ENCODE measurements at places on chromosomes 1 and 21. TPM values are rescaled to one million over a fixed set of nuclear protein-coding genes. Genes with fewer than 3 reads are reported as not detected.
A peak's percentile ranks its signal among the peaks of the same experiment; 100 is the strongest.

GRCh38 chr1:94743862-94744261 lies 76.3 kb upstream of the SLC44A3 start:
- DNase-seq: peak; percentile 36

ZNHIT6 gene
- total RNA-seq: 8.2 TPM

CYP4A22 gene
- not detected for total RNA-seq

- no peak for DNase-seq
Measured at GRCh38 chr1:13651279-13651678, 48.7 kb upstream of the PRDM2 start.

DNA sequence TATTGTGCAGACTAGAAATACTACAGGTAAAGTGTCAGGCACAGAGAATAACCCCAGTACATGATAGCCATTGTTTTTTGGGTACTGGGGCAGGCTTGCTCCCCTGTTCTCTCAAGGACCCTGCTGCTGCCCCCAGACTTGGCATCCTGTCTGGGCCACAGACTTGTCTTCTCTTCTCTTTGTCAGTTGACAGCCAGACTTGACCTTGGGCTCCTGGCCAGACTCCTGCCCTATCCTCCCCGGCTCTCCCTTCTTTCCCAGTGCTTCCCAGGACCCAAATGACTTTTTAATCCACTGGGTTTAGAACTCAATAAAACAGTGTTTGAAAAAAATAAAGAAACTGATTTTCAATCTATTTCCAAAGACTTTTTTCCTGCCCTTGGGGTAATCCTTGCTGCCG lies 43.2 kb downstream of the ZSCAN20 start:
- DNase-seq: no peak

SERTAD4 gene
- total RNA-seq: 0.25 TPM

- DNase-seq: no peak
Measured at GRCh38 chr1:110857964-110858948, 14.7 kb upstream of the CD53 start.

- peak; percentile 36 for DNase-seq
Measured at GRCh38 chr1:75724472-75725022, at the start of gene ACADM. ACADM (plus strand) TSS chr1:75724709; CDS start chr1:75724788, 79 bp downstream.

DNA sequence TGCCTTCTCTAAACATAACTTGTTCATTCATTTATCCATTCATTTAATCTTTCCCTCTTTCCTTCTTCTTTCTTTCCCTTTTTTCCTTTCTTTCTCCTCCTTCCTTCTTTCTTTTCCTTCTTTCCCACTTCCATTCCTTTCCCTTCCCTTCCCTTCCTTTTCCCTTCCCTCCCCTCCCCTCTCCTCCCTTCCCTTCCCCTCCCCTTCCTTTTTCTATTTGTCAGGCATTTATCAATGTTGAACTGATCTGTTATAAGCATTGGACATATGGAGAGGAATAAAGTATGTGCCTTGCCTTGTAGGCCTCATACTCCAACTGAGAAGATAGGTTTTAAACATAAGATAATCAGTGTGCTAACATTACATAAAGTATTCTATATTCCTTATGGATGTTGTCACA lies 23.7 kb upstream of the ATP6V1G3 start:
- DNase-seq: no peak

PLA2G4A gene
- total RNA-seq: 16.2 TPM

PGLYRP4 gene
- not detected for total RNA-seq

UBE2U gene
- not detected for total RNA-seq

GRCh38 chr1:70092526-70092925 lies 112.9 kb downstream of the LRRC40 start:
- no peak for DNase-seq

KCNK2 gene
- total RNA-seq: 0.26 TPM

DNA sequence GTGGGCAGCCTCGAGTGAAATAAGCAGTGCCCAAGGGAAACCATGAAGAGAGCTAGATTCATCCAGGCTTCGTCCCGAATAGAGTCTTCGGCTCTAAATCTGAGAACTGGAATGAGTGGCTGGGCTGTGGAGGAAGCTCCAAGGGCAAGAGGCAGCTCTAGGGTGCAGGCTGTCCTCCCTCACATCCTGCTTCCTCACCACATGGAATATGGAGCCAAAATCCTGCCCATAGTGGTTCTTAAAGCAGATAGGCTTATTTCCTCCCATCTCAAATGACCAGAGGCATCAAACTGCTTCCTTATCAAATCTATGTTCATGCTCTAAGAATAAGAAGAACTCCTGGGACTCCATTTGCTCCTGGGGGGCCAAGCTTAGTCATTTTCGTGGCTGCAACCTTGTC lies 2.5 kb downstream of the IL24 start:
- DNase-seq: no peak

DNA sequence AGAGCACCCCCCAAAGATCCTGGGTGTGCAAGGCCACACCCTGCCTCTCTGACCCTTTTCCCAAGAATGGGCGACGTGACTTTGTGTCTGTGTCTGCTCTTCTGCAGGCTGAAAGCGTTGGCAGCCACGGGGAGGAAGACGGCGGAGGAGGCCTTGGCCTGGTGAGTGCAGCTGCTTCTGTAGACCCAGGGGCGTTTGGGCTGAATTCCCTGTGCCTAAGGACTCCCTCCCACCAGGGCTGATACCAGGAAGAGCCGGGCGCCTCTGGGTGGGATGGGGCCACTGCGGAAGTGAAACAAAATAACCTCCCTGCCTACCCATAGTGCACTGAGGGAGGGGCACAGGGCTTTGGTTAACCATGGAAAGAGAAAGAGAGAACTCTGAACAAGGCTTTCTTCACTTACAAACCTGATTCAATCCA lies 2.5 kb downstream of the UBASH3A start:
- no peak for DNase-seq

- peak; percentile 90 for DNase-seq
Measured at GRCh38 chr1:85313888-85314696, 37.7 kb upstream of the BCL10 start.

GPR37L1 gene
- total RNA-seq: not detected

GRCh38 chr1:18531503-18531845 lies 50.7 kb downstream of the KLHDC7A start:
- no peak for DNase-seq

- DNase-seq: peak; percentile 27
Measured at GRCh38 chr1:43706598-43707189, 642 bp upstream of the ST3GAL3 start.

- DNase-seq: no peak
Measured at GRCh38 chr1:50157306-50157941, 48.7 kb downstream of the ELAVL4 start.

ACTA1 gene
- under 0.01 TPM for total RNA-seq

KRTAP10-3 gene
- total RNA-seq: not detected

OMA1 gene
- 7.0 TPM for total RNA-seq

DNA sequence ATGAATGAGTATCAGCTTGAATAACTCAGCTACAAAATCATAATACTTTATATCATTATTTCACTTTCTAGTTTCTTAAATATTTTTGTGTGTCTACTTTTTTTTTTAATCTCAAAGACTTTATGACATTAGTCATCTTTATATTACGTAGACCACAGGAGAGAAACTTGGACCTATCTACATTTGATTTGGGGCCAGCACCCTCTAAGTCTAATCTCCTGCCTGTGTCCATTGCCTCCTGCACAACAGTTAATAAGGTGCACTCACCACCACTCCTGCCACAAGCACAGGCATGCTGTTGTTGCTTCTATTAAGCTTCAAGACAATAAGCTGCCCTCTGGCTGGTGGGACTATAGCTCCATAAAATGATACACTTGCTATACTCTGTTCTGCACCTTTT lies 70.4 kb downstream of the DIRAS3 start:
- DNase-seq: no peak

DNA sequence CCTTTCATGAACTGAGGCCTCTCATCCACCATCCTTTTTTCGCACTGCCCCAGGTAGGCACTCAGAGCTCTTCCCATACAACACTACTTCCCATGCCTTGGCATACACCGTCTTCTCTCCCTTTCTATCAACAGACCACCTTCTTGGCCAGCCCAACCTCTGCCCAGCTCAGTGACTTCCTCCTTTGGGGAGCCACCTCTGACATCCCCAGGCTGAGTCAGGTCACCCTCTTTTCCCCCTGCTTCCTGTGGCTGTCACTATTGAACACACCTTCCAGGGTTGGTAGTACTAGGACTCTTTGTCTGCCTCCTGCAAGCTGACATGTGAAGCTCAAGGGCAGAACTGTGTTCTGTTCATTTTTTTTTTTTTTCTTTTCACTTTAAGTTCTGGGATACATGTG lies 283.2 kb downstream of the SETD4 start:
- no peak for DNase-seq

- DNase-seq: no peak
Measured at GRCh38 chr1:116811321-116811720, 57.1 kb downstream of the CD2 start.

C1orf87 gene
- total RNA-seq: not detected

KIRREL1 gene
- total RNA-seq: 16.2 TPM

COL6A1 gene
- total RNA-seq: 13.5 TPM

DNA sequence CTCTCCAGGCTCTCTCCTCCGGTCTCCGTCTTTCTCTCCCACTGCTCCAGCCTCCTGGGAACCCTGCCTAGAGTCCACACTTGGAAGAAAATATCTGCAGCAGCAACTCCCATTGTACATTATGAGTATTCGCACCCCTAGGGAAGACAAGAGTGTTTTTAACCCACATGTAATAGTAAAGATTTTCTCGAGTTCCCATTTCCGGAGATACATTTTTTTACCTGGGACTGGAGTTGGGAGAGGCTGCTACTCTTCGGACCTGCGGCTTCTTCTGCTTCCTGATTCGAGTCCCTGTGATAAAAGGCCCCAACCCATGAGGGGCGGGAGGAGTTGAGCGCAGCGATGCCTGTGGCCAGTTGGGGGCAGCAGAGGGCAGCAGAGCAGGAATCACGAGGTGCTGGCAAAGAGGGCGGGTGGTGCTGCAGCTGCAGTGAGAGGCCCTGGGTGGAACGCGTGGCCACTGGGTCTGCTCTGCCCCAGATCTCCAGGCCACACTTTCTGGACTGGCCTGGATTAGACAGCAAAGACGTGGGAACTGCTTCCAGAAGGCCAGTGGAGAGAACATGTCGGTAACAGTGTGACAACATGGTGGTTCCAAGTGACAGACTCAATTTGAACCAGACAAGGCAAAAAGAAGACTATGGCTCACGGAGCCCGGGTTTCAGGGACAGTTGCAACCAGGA lies 221.0 kb upstream of the CSF3R start:
- peak; percentile 37 for DNase-seq

BACE2 gene
- 425 TPM for total RNA-seq

- DNase-seq: peak; percentile 45
Measured at GRCh38 chr1:15206418-15207030, 40.5 kb upstream of the FHAD1 start.
